Renal pelvis (tissue), 12 donors: ENCODE measurements at places on chromosomes 3 and 15. TPM values are rescaled to one million over a fixed set of nuclear protein-coding genes. Genes with fewer than 3 reads are reported as not detected.
A peak's percentile ranks its signal among the peaks of the same experiment; 100 is the strongest.

DNA sequence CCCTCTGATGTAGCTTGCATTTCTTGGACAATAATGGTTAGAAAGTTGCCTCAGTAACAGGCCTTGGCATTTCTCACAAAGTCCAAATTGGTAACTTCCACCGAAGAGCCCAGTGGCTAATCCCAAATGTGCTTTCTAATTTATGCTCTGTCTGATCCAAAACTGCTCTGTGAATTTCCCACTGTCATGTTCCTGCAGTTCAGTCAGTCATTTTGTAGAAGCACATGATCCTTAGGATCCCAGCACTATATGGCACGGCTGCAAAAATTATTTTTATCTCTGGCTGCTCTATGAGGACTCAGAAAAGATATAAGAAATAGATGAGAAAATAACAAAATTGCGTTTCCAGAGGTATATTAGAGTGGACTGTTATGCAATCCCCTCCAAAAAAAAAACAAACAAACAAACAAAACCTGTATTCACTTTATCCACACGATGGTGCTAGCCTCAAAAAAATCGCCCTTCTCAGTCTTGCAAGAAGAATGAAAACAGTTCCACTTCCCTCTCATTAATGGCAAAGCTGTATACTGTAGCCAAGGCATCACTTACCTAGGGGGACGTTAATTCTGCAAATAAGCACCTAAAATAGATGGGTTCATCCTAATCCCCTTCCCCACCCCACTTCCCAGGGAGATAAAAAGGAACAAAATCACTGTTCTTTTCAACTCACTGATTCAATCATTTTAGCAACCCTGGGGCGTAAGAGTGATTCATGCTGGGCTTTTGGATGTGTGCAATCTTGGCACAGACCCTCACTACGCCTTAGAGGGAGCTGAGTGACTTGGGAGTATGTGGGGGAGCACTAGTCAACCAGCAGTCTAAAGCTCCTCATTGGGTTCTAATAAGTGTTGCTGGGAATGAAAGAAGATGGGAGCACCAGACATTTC is 61.3 kb downstream of the TMCO5A start:
- DNase-seq = peak; percentile 72

- no peak for DNase-seq
Measured at GRCh38 chr3:17039594-17039993, 154.8 kb downstream of the PLCL2 start.

GRCh38 chr3:79843180-79843579 is 75.4 kb upstream of the ROBO1 start:
- DNase-seq = no peak

DNA sequence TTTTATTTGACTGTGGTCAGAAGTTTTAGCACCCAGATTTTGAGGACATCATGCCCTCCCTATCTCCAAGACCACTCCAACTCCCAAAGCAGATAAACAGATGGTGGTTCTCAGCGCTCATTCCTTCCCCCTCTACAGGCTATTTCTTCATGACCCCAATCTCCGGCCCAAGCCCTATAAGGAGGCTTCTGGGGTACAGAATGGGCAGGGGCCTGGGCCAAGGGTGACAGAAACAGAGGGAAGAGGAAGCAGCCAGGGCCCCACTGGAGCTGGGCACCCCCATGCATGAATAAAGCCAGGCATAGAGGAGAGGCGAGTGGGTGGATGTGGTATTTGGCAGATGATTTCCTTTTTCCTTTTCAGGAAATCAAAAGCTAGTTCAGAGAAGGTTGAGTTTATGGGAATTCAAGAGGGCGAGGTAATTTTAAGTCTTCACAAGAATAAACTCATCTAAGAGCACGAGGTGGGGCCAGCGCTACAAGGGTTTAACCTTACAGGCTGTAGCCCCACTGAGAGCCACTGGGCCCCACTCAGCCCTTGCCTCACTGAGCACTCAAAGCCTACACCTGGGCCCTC is 104.8 kb upstream of the HERC1 start:
- no peak for DNase-seq

Gene ACOX2
- 37.2 TPM for polyA plus RNA-seq

- no peak for DNase-seq
Measured at GRCh38 chr15:63070681-63071129, 28.2 kb downstream of the TPM1 start.

Gene ZPLD1
- 0.62 TPM for polyA plus RNA-seq

Gene FAM107A
- 3.5 TPM for polyA plus RNA-seq

DNA sequence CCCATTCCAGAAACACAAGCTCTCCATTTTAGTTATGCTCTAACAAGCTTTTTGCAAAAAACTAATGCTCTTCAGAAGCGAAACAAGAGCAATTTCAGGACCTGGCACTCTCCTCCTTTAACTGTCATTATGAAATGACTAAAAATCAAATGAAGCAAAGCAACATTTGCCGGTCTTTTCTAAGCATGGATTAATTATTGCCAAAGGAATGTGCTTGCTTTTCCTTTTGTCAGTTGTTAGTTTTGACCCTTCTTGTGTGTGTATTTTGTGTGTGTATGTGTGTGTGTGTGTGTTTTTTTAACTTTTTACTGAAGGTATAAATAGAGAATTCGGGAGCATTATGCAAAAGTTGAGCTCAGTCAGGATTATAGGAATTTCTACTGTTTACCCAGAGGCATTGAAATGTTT is 509.1 kb downstream of the TUSC7 start:
- no peak for DNase-seq

DNA sequence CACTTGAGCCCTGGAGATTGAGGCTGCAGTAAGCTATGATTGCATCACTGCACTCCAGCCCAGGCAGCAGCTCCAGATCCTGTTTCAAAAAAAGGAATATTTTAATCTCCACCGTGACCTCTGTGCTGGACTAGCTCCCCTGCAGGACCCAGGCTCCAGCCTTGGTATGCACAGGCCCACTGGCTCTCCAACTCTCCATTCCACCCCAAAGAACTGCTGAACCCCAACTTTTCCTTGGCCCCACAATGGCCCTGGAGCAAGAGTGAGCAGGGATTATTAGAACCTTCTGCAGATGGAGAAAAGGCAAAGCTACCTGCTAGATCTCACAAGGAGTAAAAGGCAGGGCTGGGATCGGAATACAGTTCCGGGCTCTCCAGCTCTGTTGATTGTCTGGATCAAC is 32.8 kb upstream of the SFMBT1 start:
- DNase-seq = no peak

DNA sequence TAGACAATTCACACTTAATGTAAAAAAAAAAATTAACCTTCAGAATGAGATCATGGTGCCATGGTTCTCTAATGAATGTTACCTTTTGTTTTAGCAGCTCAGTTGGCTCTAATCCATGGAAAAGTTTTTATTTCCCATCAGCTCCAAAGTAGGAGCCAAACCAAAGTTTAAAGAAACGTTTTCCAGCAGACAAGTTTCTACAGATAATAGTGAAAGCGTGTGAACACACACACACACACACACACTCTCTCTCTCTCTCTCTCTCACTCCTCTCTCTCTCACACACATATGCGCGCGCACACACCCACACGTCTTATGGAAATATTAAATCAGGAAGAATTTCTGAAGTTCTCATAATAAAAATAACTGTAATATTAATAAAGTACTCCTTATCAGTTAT is 46.9 kb downstream of the MBNL1 start:
- DNase-seq = no peak

Gene NME9
- 2.7 TPM for polyA plus RNA-seq

- peak; percentile 87 for DNase-seq
Measured at GRCh38 chr15:78131295-78132061, at the start of gene CIB2. TSS of gene CIB2 (minus strand) at chr15:78131445. CDS start at chr15:78131215, 230 bp downstream.

DNA sequence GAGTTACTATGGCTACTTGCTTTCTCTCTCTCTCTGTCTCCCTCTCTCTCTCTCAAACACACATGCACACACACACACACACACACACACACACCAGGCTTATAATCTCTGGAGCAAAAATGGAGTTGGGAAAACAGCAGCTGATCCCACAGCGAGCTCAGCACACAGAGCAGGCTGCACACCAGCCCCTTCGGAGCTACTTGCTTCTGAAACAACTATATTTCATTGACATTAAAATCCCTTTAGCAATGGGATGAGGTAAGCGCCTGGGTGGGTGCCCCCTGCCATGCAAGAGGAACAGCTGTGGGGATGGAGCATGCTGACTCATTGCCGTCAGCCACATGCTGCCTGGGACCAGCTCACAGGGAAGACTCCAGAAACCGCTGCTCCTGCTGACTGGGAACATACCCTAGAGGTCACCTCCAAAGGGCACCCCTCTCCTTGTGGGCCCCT is 45.7 kb downstream of the B3GNT5 start:
- no peak for DNase-seq

GRCh38 chr3:183094711-183095110 is 4.6 kb downstream of the MCCC1 start:
- no peak for DNase-seq

DNA sequence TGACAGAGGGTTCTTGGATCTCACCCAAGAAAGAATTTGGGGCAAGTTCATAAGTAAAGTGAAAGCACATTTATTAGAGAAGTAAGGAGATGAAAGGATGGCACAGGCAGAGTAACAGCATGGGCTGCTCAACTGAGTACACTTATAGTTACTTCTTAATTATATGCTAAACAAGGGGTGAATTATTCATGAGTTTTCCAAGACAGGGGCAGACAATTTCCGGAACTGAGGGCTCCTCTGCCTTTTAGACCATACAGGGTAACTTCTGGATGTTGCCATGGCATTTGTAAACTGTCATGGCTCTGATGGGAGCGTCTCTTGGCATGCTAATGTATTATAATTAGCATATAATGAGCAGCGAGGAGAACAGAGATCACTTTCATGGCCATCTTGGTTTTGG is 221.2 kb upstream of the STT3B start:
- DNase-seq = no peak

GRCh38 chr15:61558172-61559136 is 329.4 kb upstream of the RORA start:
- no peak for DNase-seq

DNA sequence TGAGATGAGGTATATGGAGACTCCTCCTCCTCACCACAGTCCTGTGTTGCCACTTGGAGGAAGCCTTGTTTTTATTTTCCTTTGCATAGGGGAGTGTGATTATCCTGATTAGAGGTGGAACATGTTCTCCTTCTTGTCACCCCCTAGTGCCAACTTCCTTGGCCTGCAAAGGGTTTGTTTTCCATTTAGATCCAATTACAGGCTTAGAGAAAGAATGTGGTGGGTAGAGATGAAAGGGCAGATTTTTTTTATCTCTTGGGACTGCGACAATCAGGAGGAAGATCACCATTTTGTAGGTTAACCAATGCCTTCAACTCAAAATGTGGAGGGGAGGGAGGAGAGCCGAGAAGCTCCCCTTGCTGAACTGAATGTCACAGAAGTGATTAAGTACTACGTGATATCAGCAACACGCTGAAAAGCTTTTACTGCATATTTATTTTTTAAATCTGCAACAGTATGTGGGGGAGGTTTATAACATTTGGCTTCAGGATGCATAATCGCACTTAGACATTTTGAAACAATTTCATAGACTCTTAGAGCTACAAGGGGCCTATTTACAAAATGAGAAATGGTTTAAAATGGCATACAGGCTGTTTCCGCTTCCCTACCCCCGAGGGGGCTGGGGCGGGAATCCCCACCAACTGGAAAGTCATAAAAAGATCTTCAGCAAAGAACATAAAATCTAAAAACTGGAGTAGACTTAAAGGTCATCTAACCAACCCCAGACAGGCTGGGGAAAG is 2.4 kb downstream of the LMCD1 start:
- peak; percentile 35 for DNase-seq

- no peak for DNase-seq
Measured at GRCh38 chr3:167487556-167487955, 13.7 kb upstream of the SERPINI2 start.
